ENCODE measurements at places on chromosomes 2 and 18.

- DNase-seq = no peak
These were observed 34.7 kb upstream of the CD226 start for GRCh38 chr18:69982417-69982816.

DNA sequence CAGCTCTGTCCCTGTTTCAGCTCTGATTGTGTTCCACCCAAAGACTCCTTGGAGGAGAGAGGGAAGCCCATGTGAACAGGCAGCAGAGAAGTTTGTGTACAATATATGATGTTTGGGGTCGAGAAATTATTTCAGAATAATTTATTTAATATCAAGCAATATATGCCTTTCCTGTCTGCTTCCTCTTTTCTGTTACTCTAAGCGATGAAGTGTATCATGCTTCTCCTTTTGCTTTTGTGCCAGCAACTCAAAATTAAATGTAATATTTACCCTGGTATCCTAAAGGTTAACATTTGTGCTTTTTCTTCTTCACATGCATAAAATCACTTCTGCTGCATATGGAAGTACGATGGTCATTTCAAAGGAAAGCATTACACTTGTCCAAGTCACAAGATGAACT, 2.4 kb upstream of the NTSR2 start:
- DNase-seq = no peak

DNA sequence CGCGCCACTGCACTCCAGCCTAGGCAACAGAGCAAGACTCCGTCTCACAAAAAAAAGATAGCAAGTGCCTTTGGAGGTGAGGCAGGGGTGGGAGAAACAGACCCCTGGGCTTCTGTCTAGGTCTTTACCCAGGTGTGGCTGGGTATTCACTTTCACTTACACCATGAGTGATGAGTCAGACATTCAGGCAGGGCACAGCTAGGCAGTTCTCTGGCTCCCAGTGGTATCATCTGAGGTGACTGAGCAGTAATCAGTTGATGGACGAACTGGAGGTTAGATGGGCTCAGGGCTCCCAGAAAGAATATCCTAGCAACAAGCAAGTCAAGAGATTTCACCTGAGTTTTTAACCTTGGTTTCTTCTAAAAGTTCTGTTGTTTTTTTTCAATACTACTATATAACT, 107.0 kb upstream of the RAB6C start:
- DNase-seq = no peak

- DNase-seq = no peak
These were observed 150.2 kb upstream of the NFATC1 start for GRCh38 chr18:79245517-79246001.

DNA sequence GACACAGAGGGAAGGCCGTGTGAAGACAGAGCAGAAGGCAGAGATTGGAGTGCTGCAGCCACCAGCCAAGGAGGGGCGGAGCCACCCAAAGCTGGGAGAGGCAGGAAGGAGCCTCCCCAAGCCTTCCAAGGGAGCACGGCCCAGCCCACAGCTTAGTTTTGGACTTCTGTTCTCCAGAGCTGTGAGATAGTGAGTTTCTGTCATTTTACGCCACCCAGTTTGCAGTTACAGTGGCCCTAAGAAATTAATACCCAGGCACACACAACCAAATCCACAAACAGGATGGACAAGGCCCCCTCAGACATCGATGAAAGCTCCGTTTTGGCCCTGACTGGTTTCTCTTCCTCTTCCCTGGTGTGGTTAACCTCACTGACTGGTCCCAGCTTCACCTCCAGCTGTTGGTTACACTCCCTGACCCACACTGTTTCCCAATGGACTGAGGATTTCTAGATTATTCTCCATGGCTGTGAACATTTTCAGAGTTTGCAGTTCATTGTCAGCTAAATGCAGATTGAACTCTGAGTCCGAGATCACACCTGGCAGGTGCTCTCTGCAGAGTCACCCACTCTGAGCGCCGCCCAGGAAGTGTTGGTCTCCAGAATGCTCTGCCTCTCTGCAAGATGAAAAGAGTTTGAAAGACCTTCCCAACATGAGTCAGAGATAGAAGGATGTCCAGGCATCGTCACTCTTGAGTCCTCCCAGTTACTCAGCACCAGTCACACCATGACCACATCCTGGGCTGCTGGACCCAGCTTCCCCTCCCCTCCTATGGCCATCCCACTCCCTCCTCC, 100.2 kb downstream of the TWIST2 start:
- peak; percentile 47 for DNase-seq

GRCh38 chr2:104733226-104733943, 120.5 kb upstream of the POU3F3 start:
- DNase-seq = no peak

GRCh38 chr2:221465776-221466175, 106.3 kb downstream of the EPHA4 start:
- no peak for DNase-seq

GRCh38 chr2:98854682-98855081, 81.3 kb downstream of the CRACDL start:
- DNase-seq = no peak

GRCh38 chr18:53115876-53116585, 776.0 kb downstream of the DCC start:
- no peak for DNase-seq

DNA sequence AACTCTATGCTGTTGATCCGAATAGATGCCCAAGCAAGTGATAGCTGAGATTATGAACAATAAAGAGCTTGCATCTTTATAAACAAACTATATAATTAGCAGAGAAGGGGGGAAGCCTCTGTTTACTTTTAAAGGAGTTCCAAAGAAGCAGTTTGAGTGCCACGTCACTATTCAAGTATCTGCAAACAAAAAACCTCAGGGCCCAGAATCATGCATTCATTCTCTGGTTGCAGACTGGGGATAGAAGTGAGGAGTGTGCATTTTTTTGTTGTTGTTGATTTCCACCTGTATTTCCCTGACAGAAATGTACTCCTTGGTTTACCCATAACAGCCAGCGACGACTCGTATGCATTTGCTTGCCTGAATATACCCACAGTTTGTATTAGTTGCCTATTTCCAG, 264.3 kb downstream of the PTGR3 start:
- DNase-seq = no peak

- DNase-seq = no peak
These were observed 83.9 kb downstream of the SMAD7 start for GRCh38 chr18:48866856-48867255.

DNA sequence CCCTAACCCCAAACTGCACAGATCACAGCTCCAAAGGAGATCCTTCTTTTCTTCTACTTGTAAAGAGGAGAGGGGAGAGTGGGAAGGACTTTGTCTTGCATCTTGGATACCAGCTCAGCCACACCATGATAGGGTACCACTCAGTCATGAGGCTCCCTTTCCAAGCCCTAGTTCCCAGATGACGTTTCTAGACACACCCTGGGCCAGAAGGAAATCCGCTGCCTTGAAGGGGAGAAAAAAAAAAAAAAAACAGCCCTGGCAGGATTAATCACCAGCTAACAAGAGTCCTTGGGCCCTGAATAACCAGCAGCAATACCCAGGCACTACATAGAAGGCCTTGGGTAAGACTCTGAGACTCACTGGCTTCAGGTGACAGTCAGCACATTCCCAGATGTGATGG, 36.9 kb downstream of the ST8SIA3 start:
- DNase-seq = no peak

DNA sequence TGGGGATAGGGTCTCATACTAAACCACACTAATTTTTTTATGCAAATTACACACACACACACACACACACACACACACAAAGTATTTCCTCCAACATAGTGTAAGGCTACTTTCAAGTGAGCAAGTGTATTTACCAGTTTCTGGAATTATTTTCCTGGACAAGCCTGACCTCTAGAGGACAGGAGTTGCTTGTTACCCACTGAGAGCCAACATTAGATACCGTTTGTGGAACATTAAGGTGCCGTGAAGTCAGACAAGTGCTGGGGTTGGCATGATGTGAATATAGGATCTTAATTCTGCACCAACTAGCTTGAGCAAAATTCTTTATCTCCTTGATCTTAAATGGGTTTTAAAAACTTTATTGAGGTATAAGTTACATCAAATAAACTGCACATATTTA, 39.3 kb upstream of the SERPINB2 start:
- DNase-seq = no peak

GRCh38 chr18:12239431-12239830, 14.7 kb upstream of the CIDEA start:
- no peak for DNase-seq

GRCh38 chr2:23510471-23510870, 125.5 kb downstream of the KLHL29 start:
- DNase-seq = no peak

DNA sequence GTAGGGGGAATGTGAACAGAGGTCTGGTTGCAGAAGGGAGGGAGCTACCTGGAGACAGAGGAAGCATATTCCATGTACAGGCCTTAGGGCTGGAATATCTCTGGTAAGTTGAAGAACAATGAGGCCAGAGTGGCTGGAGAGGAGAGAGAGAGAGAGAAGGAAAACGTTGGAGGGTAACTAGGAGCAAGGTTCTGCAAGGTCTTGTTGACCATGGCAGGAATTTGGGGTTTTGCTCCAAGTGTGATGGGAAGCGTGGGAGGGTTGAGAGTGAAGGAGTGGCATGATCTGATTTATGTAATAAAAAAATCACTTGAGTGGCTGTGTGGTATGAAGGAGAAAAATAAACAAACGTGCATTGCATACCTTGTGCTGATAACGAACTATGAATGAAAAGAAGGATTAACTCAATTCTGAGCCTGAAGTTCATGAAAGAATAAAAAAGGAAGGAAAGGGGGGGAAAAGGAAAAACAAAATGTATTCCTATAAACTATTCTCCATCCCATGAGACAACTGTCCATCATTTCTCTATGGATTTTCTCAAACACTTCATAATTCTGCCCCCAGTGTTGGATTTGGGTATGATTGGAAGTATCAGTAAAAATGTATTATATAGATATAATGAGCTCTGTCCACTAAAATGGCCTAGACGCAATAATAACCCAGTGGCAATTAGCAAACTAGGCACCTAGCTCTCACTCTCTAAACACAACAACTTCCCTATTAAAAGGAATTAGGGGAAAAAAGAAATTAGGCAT, 59.7 kb upstream of the PMAIP1 start:
- no peak for DNase-seq

- no peak for DNase-seq
These were observed 10.6 kb upstream of the MALL start for GRCh38 chr2:110126086-110126773.

DNA sequence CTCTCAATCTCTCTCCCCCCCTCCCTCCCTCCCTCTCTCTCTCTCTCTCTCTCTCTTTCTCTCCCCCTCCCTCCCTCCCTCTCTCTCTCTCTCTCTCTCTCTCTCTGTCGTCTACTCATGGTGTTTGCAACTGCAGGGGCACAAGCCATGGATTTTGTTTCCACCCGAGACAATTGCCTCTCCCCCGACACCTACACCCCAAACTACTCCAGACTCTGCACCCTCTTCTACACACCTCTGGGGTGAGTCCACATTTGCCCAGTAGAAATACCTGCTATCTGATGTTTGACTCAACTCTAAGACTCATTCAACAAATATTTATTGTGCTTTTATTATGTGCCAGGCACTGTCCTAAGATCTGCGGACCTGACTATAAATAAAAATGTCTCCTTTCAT, 93.7 kb downstream of the TMEM17 start:
- no peak for DNase-seq

GRCh38 chr18:62585274-62586150, 62.7 kb downstream of the ZCCHC2 start:
- DNase-seq = no peak
